ENCODE measurements at places on chromosomes 7 and 10. TPM values are rescaled to one million over a fixed set of nuclear protein-coding genes. Genes with fewer than 3 reads are reported as not detected.

Gene GAD2
- total RNA-seq: not detected

Gene CRYGN
- total RNA-seq: not detected

Gene PCGF5
- total RNA-seq: 44.6 TPM

Gene KCNMA1
- total RNA-seq: 71.4 TPM

Gene ABCC2
- total RNA-seq: 149 TPM

Gene MAD1L1
- 24.0 TPM for total RNA-seq

Gene CYP2E1
- total RNA-seq: 0.35 TPM

Gene HYAL4
- not detected for total RNA-seq

Gene GRID1
- total RNA-seq: 0.41 TPM

Gene RAB19
- not detected for total RNA-seq

Gene GPR15LG
- not detected for total RNA-seq

Gene SAP25
- total RNA-seq: 0.80 TPM

Gene PON1
- 1.0 TPM for total RNA-seq

Gene DENND2A
- 0.41 TPM for total RNA-seq

Gene PNLIPRP2
- total RNA-seq: not detected
